Calu3 (cell line): ENCODE measurements at places on chromosomes 7 and 10. TPM values are rescaled to one million over a fixed set of nuclear protein-coding genes. Genes with fewer than 3 reads are reported as not detected.
A peak's percentile ranks its signal among the peaks of the same experiment; 100 is the strongest.

GRCh38 chr7:153010416-153010815 lies 250.9 kb downstream of the ACTR3B start:
- no peak overlapping the region for H3K4me3 ChIP-seq
- no peak overlapping the region for H3K27ac ChIP-seq
- H3K36me3 ChIP-seq: no peaks in the 10 kb centered on the region
- H3K27me3 ChIP-seq: peaks cover 13% of the 10 kb centered on the region
- no peak for DNase-seq
- H3K4me1 ChIP-seq: no peaks in the 10 kb centered on the region

- H3K4me1 ChIP-seq: peaks cover 68% of the 10 kb centered on the region
- no peaks in the 10 kb centered on the region for H3K27me3 ChIP-seq
- peaks cover 100% of the 10 kb centered on the region for H3K36me3 ChIP-seq
- DNase-seq: no peak
- H3K4me3 ChIP-seq: no peak overlapping the region
- peak overlapping the region; percentile 86 for H3K27ac ChIP-seq
Measured at GRCh38 chr10:80155696-80156215, 23.2 kb downstream of the PLAC9 start.

DNA sequence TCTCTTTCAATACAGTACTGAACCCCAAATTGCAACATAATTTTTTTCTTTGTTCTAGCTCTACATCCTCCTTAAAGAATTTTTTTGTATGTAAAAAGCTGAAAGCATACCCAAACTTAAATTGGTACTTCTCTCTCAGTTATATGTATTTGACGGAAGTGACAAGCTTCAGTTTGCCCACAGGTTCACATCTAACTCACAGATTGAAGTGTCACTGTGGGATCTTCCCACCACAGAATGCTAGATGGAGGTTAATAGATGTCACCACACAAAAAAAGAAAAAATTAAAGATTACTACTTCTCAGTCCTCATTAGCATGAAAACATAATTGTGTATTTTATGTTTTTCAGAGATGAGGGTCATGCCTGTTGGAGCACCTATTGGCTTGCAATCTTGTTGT lies 150.9 kb upstream of the GHITM start:
- peaks cover 39% of the 10 kb centered on the region for H3K27me3 ChIP-seq
- no peak overlapping the region for H3K4me3 ChIP-seq

DNA sequence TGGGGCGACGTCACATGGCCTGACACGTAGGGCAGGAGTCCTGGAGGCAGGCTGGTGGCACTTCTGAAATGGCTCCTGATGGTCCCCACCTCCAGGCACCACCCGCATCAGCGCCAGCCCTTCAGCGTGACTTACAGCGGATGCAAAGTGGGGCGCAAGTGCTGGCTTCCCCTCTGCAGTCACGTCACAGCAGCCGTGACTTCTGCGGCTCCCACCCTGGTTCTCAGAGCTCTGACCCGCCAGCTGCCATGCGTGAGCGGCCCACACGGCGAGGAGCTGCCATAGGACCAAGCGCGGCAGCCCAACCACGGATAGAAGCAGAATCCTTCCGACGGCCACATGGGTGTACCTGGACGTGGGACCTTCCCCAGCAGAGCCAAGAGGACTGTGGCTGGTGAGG lies 159.0 kb downstream of the ELFN1 start:
- H3K36me3 ChIP-seq: no peaks in the 10 kb centered on the region
- no peak overlapping the region for H3K27ac ChIP-seq
- no peak for DNase-seq
- no peaks in the 10 kb centered on the region for H3K4me1 ChIP-seq

DNA sequence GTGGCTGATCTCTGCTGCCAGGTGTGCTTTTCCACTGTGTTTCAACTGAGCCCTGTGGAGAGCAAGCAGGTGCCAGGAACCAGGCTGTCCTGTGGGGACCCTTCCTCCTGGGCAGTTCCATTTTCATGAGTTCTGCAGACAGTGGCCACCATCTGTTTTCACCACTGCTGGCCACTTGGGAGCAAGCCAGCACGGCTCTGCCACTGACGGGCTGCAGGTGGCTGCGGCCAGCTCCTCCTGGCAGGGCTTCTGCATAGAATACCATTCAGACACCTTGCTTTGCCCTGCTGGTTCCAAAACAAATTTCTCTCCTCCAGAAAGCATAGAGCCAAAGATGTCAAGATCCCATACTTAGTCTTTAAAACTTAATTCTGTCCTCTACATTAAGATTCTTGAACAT lies 48.3 kb downstream of the LANCL2 start:
- DNase-seq: no peak
- no peaks in the 10 kb centered on the region for H3K4me1 ChIP-seq
- no peak overlapping the region for H3K27ac ChIP-seq

GRCh38 chr7:155169498-155170065 lies 99.5 kb downstream of the HTR5A start:
- H3K36me3 ChIP-seq: no peaks in the 10 kb centered on the region
- peaks cover 29% of the 10 kb centered on the region for H3K27me3 ChIP-seq
- no peak overlapping the region for H3K4me3 ChIP-seq
- no peak for DNase-seq
- H3K27ac ChIP-seq: no peak overlapping the region

GRCh38 chr7:102814025-102814471 lies 65.2 kb downstream of the FAM185A start:
- no peaks in the 10 kb centered on the region for H3K36me3 ChIP-seq
- no peak overlapping the region for H3K4me3 ChIP-seq
- H3K27ac ChIP-seq: no peak overlapping the region

DNA sequence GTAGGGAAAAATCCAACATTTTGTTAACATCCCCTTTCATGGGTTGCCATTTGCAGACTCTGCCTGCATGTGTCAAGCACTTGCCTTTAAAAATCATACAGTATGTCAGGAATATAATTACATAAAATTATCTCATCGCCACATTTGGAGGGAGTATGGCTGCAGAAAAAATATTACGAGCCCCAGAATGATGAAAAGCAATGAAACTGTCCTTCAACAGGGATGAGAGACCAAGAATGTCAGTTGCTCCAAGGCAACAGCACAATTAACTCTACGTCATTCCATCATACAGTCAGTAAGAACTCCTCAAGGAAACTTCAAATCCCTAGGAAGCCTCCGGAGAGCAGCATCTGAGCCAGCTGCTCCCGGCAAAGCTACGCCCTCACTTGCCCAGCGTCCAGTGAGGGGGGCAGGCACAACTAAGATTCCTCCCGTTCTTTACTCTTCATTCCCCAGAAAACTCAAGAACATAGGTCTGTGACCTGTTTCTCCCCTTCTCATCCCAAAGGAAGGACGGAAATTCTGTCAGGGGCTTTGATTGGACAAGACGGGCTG lies 132.9 kb downstream of the ANLN start:
- H3K27ac ChIP-seq: no peak overlapping the region
- no peak for DNase-seq

- peaks cover 23% of the 10 kb centered on the region for H3K36me3 ChIP-seq
- H3K27me3 ChIP-seq: no peaks in the 10 kb centered on the region
- no peak for DNase-seq
- no peak overlapping the region for H3K4me3 ChIP-seq
- no peaks in the 10 kb centered on the region for H3K4me1 ChIP-seq
Measured at GRCh38 chr7:87173471-87173870, 21.2 kb downstream of the DMTF1 start.

DNA sequence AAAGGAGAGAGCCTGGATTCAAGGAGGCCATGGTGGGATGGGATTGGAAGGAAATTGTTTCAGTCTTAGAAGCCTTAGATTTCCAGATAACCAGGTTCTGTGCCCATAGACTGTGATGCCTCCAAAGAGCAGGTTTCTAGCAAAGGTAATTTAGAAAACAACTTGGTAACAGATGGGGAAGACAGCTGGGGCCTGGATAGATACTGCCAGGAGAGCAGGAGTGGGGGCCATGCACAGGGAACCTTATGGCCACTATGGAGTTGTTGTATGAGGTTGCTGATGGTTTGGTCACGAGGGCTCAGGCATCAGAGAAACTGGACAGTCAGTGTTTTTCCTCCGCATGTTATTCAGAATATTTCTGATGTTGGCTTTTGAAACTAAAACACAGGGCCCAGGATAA lies 901.9 kb downstream of the LRMDA start:
- H3K4me3 ChIP-seq: no peak overlapping the region
- H3K27ac ChIP-seq: no peak overlapping the region
- no peaks in the 10 kb centered on the region for H3K36me3 ChIP-seq
- DNase-seq: no peak

DNA sequence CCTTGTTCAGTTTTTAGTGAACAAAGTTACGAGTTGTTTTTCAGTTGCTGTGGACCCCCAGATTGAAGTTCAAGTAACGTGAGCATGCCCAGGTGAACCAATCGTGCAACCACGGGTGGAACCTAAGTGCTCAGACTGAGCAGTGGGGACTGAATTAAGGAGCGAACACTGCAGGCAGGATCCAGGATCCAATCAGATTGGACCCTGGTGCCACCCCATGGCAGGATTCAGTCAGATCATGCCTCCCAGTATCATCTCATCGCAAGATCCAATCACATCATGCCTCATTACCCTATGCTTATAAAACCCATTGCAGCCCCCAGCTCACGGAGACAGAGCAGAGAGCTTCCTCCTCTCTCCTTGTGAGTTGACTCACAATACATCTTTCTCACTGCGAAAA lies 80.9 kb downstream of the PFKFB3 start:
- H3K4me3 ChIP-seq: no peak overlapping the region
- no peak overlapping the region for H3K27ac ChIP-seq
- H3K27me3 ChIP-seq: no peaks in the 10 kb centered on the region
- H3K36me3 ChIP-seq: peaks cover 17% of the 10 kb centered on the region

GRCh38 chr10:62467527-62467926 lies 93.4 kb downstream of the ZNF365 start:
- H3K4me3 ChIP-seq: no peak overlapping the region
- H3K36me3 ChIP-seq: no peaks in the 10 kb centered on the region
- H3K27ac ChIP-seq: no peak overlapping the region
- no peak for DNase-seq
- H3K4me1 ChIP-seq: no peaks in the 10 kb centered on the region
- H3K27me3 ChIP-seq: no peaks in the 10 kb centered on the region

DNA sequence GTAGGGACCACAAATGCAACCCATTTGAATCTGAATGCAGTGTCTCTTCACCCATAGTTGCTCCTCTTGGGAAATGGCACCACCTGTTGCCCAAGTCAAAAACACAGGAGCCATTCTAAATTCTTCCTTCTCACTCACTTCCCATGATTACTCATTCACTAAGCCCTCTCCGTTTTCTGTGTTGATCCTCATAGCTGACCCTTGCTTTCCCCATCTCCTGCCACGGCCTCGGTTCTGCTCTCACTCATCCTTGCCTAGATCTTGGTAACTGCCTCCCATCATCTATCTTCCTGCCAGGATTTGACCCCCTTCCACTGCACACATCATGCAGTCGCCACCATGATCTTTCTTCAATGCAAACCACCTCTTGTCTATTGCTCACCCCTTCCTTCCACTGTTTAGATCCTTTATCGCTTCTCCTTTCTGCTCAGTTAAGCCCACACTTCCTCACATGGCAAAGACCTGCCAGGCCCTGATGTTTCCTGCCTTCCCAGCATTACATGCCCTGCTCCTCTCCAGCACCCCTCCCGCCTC lies 19.0 kb upstream of the CPN1 start:
- H3K4me3 ChIP-seq: no peak overlapping the region
- no peak for DNase-seq
- H3K36me3 ChIP-seq: no peaks in the 10 kb centered on the region
- H3K27ac ChIP-seq: no peak overlapping the region

DNA sequence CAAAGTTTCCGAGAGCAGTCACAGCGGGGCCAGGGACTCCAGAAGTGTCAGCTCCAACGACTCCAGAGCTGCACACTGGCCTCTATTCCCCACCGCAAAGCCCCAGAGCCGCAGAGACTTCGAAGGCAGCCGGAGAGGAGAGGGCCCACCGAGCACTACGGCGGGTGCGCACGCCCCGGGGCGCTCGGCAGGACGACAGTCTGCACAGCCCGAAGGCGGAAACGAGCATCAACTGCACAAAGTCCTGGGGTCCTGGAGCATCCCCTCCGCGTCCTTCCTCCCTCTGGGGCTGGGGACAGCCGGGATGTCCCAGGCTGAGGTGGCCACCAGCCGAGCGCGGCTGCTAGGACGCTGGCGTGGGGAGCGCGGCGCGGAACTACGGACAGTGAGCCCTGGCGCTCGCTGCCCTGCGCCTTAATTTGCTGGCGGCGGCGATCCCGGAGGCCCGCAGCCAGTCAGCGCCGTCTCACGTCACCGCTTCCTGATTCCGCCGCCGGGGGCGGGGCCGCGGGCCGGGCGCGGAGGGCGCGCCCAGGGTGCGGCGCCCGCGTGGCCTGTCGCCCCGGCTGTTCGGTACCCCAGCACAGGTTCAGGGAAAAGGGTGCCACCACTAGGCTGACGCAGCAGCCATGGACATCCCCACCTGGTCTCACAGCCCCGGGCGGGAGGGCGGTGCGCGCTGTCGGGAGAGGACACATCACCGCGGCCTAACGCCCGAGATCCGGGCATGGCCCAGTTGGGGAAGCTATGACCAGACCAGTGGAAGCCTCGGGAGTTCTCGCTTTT lies at the start of gene TBX20:
TBX20 (minus strand) TSS at position 391 of the 786 bp plus-strand sequence. CDS start 480 bp downstream, outside the sequence.
- peak; percentile 59 for DNase-seq
- H3K36me3 ChIP-seq: peaks cover 3% of the 10 kb centered on the region
- peaks cover 19% of the 10 kb centered on the region for H3K4me1 ChIP-seq
- no peak within 1 kb of the TSS for H3K27ac ChIP-seq

DNA sequence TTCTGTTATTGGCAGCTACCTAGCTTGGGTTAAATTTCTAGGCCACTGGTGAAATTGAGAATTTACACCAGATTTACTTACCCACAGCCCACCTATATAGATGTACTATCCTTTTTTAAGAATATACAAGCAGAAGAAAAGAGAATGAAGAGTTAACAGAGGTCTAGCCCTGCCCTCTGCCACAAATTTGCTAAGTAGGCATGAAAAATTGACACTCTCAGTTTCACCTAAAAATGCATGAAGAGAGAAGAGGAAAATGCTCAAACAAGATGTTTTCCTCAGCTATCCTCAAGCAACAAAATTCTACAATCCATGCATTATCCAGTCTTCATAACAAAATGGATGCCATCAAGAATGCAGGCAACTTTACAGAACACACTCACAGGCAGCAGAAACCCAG lies 24.6 kb upstream of the RNF148 start:
- no peaks in the 10 kb centered on the region for H3K27me3 ChIP-seq
- H3K4me3 ChIP-seq: no peak overlapping the region
- H3K4me1 ChIP-seq: peaks cover 5% of the 10 kb centered on the region
- H3K36me3 ChIP-seq: no peaks in the 10 kb centered on the region

Gene HILPDA
- 14.5 and 17.4 TPM in 2 replicates for total RNA-seq

Gene SFRP5
- 0.19 and 0.20 TPM in 2 replicates for total RNA-seq

Gene SEC31B
- 6.5 and 6.7 TPM in 2 replicates for total RNA-seq

Gene SFRP4
- not detected in 2 replicates for total RNA-seq

Gene GRID1
- total RNA-seq: 0.10 TPM in 1 of 2 replicates, not detected in the other

Gene FAM20C
- total RNA-seq: 4.9 and 9.1 TPM in 2 replicates

Gene GIMAP5
- total RNA-seq: not detected in 2 replicates

Gene C10orf90
- not detected in 2 replicates for total RNA-seq
